Thymus (tissue), 14 donors: ENCODE measurements at places on chromosomes 3 and 15. TPM values are rescaled to one million over a fixed set of nuclear protein-coding genes. Genes with fewer than 3 reads are reported as not detected.

PLCB2 gene
- total RNA-seq, result 26.5 TPM

CCDC54 gene
- not detected for total RNA-seq

- H3K27me3 ChIP-seq, result no peaks in the 10 kb centered on the region
- no peak overlapping the region for H3K4me3 ChIP-seq
- H3K36me3 ChIP-seq, result no peaks in the 10 kb centered on the region
- no peaks in the 10 kb centered on the region for H3K4me1 ChIP-seq
- no peak overlapping the region for H3K27ac ChIP-seq
Observed at GRCh38 chr15:47991357-47991756, 129.4 kb upstream of the SLC24A5 start.

- no peak overlapping the region for H3K27ac ChIP-seq
- no peaks in the 10 kb centered on the region for H3K36me3 ChIP-seq
- DNase-seq, result no peak
- H3K4me3 ChIP-seq, result no peak overlapping the region
Observed at GRCh38 chr15:92087211-92087610, 233.7 kb downstream of the SLCO3A1 start.

GRCh38 chr3:189132231-189132671, 39.5 kb upstream of the TPRG1 start:
- H3K4me3 ChIP-seq, result no peak overlapping the region
- no peaks in the 10 kb centered on the region for H3K36me3 ChIP-seq
- DNase-seq, result peak; percentile 18
- peaks cover 6% of the 10 kb centered on the region for H3K4me1 ChIP-seq

- no peak overlapping the region for H3K27ac ChIP-seq
- peaks cover 6% of the 10 kb centered on the region for H3K4me1 ChIP-seq
- peaks cover 61% of the 10 kb centered on the region for H3K36me3 ChIP-seq
- no peaks in the 10 kb centered on the region for H3K27me3 ChIP-seq
Observed at GRCh38 chr3:183762304-183762703, 63.1 kb downstream of the MAP6D1 start.

DNA sequence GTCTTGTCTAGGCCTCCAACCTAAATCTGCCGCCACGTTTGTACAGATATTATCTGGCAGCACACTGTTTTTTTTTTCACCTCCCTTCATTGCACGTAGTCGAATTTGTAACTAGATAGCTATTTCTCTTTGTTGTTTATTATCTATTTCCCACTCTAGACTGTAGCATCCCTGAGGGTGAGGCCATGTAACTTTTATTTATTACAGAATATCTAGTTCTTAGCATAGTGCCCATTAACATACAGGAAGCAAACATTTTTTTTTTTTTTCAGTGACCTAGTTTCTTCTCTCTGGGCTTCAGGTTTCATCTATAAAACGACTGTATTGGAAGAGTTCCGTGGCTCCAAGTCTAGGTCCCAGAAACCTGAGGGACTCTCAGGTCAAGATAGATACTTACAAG, 354.3 kb downstream of the FGF12 start:
- no peak for DNase-seq
- H3K27me3 ChIP-seq, result no peaks in the 10 kb centered on the region
- H3K4me1 ChIP-seq, result no peaks in the 10 kb centered on the region
- no peaks in the 10 kb centered on the region for H3K36me3 ChIP-seq

DNA sequence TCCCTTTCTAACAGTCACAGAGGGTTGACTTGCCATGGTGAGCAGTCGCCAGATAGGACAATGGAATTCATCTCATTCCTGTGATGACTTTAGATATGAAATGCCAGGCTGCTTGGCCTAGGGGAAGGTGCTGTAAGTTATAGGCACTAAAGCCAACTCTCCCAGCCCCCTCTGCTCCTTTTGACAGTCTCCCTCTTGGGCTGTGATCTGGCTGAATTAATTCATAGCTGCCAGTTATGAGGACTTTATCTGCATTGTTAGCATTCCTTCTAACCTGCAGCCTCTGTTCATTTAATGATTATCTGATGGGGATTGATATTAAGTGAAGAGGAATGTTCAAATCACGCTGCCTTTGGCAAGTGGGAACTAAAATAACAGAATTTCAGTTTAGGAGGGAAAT, 427.1 kb upstream of the RASGRP1 start:
- no peaks in the 10 kb centered on the region for H3K27me3 ChIP-seq
- H3K36me3 ChIP-seq, result no peaks in the 10 kb centered on the region
- no peak for DNase-seq
- no peaks in the 10 kb centered on the region for H3K4me1 ChIP-seq
- H3K27ac ChIP-seq, result no peak overlapping the region

DNA sequence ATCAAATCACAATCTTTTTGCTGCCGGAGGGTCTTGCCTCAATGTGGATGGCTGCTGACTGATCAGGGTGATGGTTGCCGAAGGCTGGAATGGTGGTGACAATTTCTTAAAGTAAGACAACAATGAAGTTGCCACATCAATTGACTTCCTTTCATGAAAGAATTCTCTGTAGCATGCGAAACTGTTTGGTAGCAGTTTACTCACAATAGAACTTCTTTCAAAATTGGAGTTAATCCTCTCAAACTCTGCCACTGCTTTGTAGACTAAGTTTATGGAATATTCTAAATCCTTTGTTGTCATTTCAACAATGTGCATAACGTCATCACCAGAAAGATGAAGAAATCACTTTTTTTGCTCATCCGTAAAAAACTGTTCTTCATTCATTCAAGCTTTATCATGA, 65.8 kb downstream of the B3GNT5 start:
- DNase-seq, result peak; percentile 35
- H3K36me3 ChIP-seq, result no peaks in the 10 kb centered on the region
- no peak overlapping the region for H3K4me3 ChIP-seq
- H3K4me1 ChIP-seq, result peaks cover 11% of the 10 kb centered on the region

GRCh38 chr3:22923711-22924110, 279.4 kb upstream of the UBE2E2 start:
- H3K36me3 ChIP-seq, result no peaks in the 10 kb centered on the region
- H3K4me3 ChIP-seq, result no peak overlapping the region
- H3K4me1 ChIP-seq, result no peaks in the 10 kb centered on the region
- no peaks in the 10 kb centered on the region for H3K27me3 ChIP-seq
- no peak overlapping the region for H3K27ac ChIP-seq
- DNase-seq, result no peak
